ENCODE measurements at places on chromosomes 1 and 21.

GRCh38 chr1:3049164-3049563, 19.8 kb upstream of the PRDM16 start:
- no peak for DNase-seq

GRCh38 chr1:54808443-54809207, 7.5 kb upstream of the TTC22 start:
- DNase-seq, result no peak

GRCh38 chr1:70442490-70442889, 31.4 kb downstream of the CTH start:
- DNase-seq, result no peak

DNA sequence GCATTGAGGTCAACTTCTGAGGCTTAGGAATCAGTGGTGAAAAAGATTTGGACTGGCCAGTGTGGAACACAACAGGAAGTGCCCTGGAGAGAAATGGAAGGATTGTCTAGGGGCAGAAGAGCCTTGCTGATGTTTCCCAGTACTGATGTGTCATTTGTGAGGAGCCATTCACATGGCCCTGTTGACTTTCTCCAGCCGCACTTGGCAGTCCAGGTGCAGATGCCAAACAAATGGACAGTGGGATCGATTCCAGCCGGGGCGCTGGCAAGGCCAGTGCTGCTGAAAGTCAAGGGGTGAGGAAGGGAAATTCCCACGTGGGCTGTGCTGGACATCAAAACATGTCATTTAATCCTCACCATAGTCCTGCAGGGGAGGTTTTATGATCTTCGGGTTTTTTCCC, 4.9 kb upstream of the TRIM63 start:
- no peak for DNase-seq

- no peak for DNase-seq
Measured at GRCh38 chr1:59298026-59298583, 1.2 kb downstream of the FGGY start.

DNA sequence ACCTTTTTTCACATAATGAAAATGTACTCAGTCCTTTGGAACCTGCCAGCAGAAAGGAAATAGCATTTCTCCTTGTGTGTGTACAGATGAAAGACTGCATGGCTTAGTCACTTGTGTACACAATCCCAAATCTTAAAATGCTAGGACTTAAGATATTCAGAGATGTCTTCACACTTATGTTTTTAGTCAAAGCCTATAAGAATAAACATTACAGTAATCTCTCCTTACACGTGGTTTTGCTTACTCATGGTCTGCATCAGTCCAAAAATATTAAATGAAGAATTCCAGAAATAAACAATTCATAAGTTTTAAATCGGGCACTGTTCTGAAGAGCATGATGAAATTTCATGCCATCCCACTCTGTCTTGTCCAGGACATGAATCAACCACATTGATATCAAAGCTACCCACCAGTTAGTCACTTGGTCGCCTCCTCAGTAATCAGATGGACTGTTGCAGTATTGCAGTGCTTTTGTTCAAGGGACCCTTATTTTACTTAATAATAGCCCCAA, 75.7 kb upstream of the RRP15 start:
- DNase-seq, result no peak

DNA sequence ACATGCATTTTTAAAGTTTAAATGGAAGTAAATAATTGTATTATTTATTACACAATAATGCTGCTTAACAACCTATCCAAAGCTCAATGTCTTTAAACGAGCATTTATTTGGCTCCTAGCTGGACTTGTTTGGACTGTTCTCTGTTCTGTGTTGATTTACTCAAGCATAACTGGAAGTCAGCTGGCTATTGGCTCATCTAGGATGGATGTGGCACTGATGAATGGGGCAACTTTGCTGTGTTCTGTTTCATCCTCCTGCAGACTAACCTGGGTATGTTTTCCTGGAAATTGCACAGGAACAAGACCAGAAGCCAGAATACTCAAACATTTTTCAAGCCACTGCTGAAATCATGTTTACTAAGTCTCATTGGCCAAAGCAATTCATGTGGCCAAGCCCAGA, 70.8 kb upstream of the HSD17B7 start:
- DNase-seq, result no peak

DNA sequence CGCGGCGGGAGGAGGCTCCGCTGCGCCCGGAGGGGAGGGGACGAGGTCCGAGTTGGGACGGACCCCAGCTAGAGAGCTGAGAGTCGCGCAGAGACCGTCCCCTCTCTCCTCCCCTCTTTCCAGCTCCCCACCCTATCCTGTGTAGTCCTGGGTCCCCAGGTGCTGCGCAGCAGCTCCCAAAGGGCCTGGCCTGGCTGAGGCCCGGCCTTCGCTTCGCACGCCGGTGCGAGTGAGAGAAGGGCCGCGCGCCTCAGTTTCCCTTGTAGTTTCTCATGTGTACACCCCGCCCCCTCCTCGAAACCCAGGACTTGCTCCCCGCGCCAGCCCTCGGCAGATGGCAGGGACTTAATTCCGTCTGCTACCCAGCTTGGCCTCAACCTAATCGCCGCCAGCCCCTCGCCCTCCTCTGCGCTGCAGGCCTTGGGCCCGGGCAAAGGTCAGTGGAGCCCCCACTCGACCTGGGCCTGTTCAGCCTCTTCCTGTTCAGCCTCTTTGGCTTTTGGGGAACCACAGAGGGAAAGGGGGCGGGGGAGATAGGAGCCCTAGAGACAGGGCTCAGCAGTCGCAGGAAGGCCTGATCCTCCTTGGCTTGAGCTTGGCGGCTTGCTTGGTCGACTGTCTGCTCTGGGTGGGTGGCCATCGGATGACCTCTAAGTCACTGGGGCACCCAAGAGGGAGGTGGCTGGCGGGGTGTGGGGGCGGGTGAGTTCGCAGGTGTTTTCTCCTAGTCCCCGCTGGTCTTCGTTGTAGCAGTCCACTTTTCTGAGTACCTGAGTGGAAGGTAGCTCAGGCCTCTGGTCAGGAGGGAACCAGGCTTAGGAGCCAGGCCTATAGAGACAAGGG, 1.0 kb downstream of the ZNF687 start:
- DNase-seq, result no peak

All from left renal cortex interstitium (tissue), 4 donors.